ENCODE measurements at places on chromosomes 1 and 21. TPM values are rescaled to one million over a fixed set of nuclear protein-coding genes. Genes with fewer than 3 reads are reported as not detected.

DNA sequence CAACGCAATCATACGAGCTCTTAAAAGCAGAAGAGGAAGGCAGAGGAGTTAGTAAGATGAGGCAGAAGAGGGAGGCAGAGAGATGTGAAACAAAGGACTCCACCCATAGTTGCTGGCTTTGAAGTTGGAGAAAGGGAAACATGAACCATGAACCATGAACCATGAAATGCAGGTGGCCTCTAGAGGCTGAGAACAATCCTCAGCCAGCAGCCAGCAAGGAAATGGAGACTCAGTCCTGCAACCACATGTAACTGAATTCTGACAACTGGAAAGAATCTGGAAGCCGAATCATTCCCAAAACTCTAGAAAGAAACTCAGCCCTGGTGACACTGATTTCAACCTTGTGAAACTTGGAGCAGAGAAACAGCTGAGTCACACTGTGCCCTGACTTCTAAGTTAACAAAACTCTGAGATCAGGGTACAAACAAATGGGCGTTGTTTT, 10.1 kb downstream of the DIPK1A start:
- no peaks in the 10 kb centered on the region for H3K36me3 ChIP-seq
- H3K4me3 ChIP-seq, result no peak overlapping the region
- DNase-seq, result no peak
- H3K27me3 ChIP-seq, result no peaks in the 10 kb centered on the region
- H3K27ac ChIP-seq, result no peak overlapping the region

Gene TCHHL1
- total RNA-seq, result not detected

- H3K27me3 ChIP-seq, result peaks cover 3% of the 10 kb centered on the region
- H3K4me3 ChIP-seq, result no peak overlapping the region
- no peaks in the 10 kb centered on the region for H3K4me1 ChIP-seq
These were observed 18.6 kb downstream of the PIK3CD start for GRCh38 chr1:9670085-9670484.

- H3K4me1 ChIP-seq, result no peaks in the 10 kb centered on the region
- no peak overlapping the region for H3K27ac ChIP-seq
- H3K27me3 ChIP-seq, result no peaks in the 10 kb centered on the region
- no peak for DNase-seq
These were observed 370.2 kb downstream of the ST6GALNAC3 start for GRCh38 chr1:76444773-76445172.
